ENCODE measurements at places on chromosomes 5 and 9.
A peak's percentile ranks its signal among the peaks of the same experiment; 100 is the strongest.

DNA sequence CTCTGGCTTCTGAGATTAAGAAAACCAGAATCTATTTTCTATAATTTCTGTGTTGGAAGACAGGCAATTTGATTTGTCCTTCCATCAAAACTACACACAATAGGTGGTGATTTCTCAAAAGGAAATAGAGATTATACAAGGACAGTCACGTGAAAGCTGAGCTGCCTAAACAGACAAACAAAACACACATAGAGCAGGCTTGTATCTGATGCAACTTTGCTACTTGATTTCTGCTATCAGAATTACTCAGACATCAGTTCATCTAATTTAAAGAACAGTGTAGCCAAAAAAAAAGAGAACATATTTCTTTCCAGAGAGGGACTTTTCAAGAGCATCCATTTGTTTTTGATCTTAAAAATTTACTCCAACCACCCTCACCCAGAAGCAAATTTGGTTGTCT is 2128.3 kb upstream of the C9orf72 start:
- DNase-seq, result no peak

GRCh38 chr9:113387560-113388230 is 10.9 kb upstream of the HDHD3 start:
- DNase-seq, result no peak

GRCh38 chr5:58477760-58478376 is 13.4 kb upstream of the GAPT start:
- DNase-seq, result no peak

DNA sequence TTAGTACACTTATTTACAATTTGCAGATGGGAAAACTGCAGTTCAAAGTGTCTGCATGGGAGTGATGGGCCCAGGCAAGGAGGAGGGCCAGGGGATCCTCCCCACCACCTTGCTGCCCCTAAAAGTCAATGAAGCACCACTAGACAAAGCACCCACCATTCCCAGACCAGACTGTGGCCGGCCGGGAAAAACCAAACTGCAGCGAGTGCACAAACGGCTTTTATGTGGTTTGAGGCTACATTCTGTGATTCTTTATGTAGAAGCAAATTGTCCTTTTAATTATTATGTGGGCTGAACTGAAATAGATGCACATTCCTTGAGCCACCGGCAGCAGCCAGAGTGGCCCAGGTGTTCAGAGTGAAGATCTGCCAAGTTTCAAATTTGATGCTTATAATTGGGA is 585.3 kb upstream of the KLF4 start:
- no peak for DNase-seq

DNA sequence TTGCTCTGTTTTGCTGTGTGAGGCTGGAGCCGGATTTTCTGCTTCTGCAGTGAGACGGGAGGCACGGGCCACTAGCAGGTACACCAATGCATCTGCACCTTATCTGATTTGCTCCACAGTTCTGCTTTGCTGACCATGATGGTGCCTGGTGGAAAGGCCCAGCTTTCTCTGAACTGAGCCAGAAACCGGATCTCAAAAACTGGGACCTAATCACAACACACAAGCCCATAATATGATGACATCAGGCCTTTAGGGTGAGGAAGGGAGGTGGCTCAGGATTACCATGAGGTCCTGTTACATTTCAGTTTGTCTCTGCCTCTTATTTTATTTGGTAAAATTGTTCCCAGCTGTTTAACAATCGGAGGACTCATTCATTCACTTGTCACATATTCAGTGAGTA is 49.8 kb downstream of the FGF1 start:
- DNase-seq, result no peak

DNA sequence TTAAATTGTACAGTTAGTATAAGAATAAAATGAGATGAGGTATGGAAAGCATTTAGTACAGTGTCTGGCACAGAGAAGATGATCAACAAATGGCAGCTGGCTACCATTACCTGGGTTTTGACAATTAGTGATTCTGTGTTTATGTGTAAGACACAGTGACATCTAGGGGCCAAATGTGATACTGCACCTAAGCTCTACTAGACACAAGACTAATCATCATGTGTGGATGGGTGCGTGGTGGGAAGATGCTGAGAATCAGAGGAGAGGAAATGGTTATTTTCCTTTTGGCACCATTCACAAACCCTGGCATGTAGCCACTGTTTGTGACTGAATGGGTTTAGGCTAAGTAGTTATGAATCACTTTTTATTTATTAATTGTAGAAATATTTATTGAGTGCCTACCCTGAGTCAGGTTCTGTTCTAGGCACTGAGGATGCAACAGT is 109.8 kb upstream of the TBC1D2 start:
- no peak for DNase-seq

DNA sequence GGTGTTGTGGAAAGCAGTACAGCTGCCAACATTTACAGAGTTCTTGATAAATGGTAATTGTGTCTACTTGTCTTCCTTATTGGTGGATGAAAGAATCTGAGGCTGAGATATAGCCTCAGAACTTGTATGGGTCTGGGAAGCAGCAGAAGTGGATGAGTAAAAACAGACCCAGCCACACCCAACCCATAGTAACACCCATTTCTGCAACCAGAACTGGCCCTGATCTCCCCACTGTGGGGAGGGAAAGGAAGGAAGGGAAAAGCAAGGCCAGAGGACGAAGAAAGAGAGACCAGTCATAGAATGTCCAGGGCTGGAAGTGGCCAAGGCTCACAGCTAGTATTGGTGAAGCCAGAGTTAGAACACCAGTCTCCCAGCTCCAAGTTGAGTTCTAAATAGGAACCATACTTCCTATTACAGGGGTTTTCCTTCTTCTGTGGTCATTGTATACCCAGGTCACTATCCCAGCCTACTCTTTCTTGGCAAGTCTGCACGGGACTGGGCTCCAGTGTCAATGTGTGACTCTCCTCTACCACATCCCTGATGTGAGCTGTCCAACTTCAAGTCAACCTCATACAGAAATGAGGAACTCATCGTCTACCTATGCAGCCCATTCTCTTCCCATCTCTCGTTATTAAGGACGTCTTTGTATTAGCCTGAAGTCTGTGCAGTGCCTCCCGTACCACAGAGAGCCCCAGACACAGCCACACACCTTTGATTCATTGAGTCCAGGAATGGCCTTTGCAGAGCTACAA is 35.9 kb downstream of the ITK start:
- DNase-seq, result no peak

- no peak for DNase-seq
Measured at GRCh38 chr9:133869674-133870405, 122.3 kb downstream of the VAV2 start.

- DNase-seq, result no peak
Measured at GRCh38 chr9:134537951-134538641, 103.5 kb upstream of the COL5A1 start.

GRCh38 chr9:27714388-27714787 is 141.1 kb upstream of the C9orf72 start:
- DNase-seq, result peak; percentile 97

DNA sequence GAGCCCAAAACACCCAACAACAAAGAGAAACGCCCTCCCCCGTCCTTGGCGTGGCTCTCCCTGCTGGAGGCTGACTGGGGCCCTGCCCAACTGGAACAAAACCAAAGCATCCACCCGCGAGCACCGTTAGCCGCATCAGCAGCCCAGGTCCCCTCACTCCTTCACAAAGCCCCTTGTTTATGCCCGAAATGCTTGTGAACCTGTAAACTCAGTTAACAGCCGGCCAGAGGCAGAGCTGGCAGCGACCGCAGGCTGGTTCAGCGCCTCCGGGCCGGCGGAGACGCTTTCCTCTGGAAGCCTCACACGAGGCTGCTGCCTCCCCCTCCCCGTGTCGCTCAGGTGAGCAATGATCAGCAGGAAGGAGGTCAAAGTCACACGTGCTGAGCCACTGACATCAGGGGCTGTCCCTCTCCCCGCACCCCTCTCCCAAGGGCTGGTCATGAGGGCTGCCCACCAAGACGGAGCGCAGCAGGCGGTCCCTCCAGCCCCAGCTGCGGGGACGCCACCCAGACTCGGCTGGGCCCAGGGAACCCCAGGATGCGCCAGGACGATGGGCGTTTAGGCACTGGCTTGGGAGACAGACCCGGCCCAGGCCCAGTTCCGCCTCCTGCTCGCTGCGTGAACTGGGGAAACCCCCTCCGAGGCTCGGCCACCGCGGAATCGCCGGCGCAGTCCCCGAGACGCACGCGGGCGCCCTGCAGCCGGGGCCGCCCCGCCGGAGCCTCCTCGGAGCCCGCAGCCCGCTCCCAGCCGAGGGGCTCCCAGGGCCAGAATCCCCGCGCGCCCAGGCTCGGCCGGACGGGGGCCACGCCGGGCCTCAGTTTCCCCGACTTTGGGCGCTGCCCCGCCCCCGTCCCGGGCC is 563 bp downstream of the SNAPC4 start:
- DNase-seq, result no peak

- no peak for DNase-seq
Measured at GRCh38 chr5:33068786-33069185, 357.7 kb downstream of the NPR3 start.

- DNase-seq, result no peak
Measured at GRCh38 chr5:32928761-32929160, 217.6 kb downstream of the NPR3 start.

- no peak for DNase-seq
Measured at GRCh38 chr5:43336159-43336558, 22.9 kb upstream of the HMGCS1 start.

- DNase-seq, result peak; percentile 34
Measured at GRCh38 chr9:101478444-101478843, 42.9 kb upstream of the ALDOB start.

GRCh38 chr9:32735476-32735875 is 47.9 kb upstream of the TMEM215 start:
- DNase-seq, result no peak

GRCh38 chr9:75432386-75432785 is 344.1 kb downstream of the OSTF1 start:
- no peak for DNase-seq

DNA sequence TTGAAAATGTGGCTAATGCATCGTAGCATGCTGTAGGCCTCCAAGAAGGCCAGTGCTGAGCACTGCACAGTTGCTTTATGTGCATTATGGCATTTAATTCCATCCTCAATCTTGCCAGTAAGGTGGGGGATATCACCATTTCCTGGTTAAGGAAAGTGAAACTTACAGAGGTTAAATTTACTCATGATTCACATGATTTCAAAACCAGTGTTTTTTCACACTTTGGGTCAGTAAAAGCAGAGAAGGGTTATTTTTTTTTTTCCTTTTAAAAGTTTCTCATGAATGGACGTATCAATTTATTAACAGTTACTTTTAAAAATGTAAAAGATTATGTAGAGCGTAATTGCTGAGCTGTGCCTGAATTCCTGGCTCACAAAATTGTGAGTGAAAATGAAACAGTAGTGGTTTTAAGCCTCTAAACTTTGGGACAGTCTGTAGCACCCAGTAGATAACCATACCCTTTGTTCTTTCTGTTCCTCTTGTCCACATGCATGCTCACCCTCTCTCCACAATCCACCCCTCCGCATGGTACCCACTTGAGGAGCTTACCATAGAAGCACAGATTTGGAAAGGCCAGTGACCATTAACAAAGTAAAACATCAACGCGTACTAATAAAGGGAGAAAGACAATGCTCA is 21.2 kb downstream of the MAST4 start:
- no peak for DNase-seq

DNA sequence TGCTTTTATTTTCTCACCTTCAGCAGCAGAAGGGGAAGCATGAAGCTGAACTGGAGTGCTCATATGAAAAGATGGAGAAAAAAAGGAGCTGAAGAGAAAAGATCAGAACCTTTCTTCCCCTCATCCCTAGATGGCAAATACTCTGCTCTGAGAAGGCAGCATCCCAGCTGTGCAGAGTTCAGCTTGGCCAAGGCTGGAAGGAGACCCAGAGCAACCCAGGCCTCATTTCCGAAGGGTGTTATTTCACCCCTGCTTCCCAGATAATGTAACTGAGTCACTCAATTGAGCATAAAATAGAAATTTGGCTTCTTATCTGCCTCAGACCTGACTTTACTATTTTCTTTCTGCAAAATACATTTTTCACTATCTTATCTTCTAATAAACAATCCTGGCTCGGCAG is 489.9 kb upstream of the BRINP1 start:
- DNase-seq, result no peak

GRCh38 chr5:1504069-1504595 is 19.6 kb downstream of the LPCAT1 start:
- no peak for DNase-seq

DNA sequence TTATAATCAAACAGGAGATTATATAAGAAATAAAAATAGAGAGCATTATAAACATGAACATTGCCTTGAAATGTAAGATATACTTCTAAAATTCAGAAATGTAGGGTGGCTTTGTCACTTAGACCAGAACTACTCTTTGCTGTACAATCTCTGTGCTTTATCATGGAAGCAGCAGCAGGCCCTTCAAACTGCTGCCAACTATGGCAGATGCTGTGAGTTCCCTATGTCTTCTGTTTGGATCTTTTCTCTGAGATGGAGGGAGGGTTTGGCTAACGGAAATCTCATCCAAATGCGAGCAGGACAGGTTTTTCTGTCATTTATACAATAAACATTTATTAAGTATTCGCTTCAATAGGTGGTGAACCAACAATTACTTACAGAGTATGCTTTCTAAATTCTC is 34.8 kb upstream of the RICTOR start:
- peak; percentile 83 for DNase-seq

DNA sequence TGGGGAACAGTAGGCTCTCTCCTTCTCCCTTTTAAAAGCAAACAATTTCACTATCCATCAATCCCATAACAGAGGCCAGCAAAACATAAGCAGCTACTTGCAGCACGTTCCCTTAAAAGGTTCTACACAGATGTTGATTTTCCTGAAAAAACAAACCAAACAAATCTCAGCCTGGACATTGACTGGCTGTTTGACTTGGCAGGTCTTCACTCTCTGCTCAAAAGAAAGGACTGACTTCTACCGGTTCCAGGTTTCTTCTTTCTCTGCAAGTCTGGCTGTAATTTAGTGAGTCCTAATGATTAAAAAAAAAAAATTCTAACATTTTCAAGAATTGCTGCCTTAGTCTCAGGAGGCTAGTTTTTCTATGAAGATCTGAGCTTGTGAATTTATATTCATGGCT is 203.1 kb upstream of the EFNA5 start:
- no peak for DNase-seq

DNA sequence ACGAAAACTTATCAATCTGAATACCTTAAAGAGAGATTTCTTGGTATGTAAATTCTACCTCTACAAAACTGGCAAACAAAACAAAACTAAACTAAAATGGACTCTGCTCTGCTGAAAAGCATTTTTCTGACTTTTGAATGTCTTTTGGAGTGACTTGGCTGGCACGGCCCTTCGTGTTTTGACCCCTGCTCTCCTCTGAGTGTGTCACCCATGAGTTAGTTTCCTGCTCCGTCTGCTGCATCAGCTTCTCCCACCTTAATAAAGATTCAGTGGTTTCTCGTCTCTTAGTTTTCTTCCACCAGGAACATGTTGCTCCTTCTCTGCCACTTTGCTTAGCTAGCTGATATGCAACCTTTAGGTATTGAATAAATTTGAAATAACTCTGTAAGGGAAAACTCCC is 1084.0 kb upstream of the CDH18 start:
- no peak for DNase-seq

- DNase-seq, result no peak
Measured at GRCh38 chr5:81203729-81204128, 29.4 kb upstream of the CKMT2 start.
